NCI-H1105 treated with DMSO at 0.1 percent for 48 hours (cell line): ENCODE measurements at places on chromosomes 1 and 21.

DNA sequence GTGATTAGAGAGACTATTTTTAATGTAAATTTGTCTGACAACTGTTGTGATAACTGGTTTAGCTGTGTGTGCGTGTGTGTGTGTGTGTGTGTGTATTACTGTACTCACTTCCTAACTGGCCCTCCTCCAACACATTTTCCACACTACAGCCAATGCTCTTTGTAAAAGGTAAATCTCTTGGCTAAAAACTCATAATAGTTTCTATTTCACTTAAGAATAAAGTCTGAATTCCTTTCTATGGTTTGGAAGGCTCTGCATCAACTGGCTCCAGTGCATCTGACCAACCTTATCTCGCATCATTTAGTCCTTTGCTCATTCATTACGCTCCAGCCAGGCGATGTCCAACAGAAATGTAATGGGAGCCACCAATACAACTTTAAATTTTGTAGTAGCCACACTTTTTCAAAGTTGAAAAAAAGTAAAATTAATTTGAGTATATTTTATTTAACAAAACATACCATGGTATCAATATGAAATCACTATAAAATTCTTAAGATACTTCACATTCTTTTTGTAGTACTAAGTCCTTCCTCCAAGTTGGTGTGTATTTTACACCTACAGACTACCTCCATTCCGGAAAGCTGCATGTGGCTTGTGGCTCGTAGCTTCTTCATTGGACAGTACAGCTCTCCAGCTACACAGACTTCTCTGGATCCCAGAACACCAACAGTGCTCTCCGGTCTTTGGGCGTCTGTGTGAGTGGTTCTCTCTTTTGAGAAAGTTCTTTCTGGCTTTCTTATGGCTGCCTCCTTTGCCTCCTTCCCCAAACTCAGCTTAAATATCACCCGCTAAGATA, 68.9 kb downstream of the NRIP1 start:
- DNase-seq = no peak

DNA sequence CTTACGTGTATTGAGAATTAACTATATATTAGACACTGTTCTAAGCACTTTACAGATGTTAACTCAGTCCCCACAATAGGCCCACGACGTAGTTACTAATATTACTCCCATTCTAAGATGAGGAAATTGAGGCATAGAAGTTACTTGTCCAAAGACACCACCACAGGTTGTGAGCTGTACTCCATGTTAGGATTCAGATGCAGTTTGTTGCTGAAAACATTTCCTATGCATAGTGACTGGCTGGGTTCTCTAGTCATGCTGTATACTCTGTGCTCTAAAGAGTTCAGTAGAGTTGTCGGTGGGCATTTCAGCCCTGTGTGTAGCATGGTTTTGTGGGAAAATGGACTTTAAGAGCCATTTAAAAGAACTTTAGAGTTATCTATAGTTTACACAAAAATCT, 65.2 kb downstream of the GPR137B start:
- no peak for DNase-seq

GRCh38 chr1:68704800-68705443, 208.0 kb upstream of the DEPDC1 start:
- DNase-seq = no peak

DNA sequence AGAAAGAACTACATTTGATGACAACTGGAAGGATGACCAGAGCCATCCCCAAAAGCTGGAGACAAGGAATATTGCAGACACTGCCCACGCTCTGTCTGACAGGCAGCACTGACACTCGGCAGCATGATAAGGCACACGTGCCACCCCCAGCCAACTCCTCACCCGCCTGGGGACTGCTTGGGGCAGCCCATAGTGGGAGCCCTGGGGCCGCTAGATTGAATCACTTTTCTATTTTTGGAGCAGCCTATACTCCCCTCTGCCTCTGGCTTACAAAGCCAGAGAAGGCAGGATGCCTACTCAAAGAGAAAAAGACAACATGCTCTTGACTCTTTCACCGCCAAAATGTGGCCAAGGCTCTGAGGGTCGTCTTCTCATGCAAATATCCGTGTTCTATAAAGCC, 1.3 kb downstream of the SMG5 start:
- no peak for DNase-seq

- no peak for DNase-seq
Observed at GRCh38 chr1:76084029-76084627, 9.6 kb downstream of the ST6GALNAC3 start.

GRCh38 chr1:162835157-162835899, 25.6 kb downstream of the CCDC190 start:
- DNase-seq = no peak

DNA sequence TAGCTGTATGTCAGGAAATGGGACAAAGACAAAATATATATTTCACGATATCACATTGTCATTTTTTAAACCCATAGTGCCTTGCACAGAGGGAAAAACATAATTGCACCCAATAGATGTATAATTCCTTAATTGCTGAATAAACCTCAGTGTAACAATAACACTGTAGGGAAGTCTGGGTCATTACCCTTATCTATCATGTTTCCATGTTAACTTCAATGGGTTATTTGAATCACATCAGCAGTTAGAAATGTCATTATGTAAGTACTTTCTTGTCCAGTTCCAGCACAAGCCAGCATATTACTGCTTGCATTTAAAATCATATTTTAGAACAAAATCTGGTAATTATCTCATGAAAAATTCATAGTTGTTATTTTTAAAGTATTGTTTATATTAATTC, 222.7 kb downstream of the HMCN1 start:
- no peak for DNase-seq

DNA sequence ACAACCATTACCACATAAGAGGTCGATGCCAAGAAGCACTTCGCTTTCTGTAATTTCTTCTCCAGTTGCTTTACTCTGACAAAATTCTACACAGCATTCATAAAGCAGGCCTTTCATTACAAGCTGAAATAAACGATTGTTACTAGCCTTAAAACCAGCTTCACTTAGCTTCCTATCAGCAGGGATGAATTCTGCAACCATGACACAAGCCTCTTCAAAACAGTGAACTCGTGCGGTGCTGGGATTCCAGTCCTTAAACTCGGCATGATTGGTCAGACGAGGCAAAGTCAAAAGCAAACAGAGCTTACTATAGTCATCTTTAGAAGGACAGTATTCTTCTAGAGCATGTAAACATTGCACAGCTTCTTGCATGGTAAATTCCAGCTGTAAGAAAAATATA, 30.6 kb downstream of the WDR47 start:
- no peak for DNase-seq

DNA sequence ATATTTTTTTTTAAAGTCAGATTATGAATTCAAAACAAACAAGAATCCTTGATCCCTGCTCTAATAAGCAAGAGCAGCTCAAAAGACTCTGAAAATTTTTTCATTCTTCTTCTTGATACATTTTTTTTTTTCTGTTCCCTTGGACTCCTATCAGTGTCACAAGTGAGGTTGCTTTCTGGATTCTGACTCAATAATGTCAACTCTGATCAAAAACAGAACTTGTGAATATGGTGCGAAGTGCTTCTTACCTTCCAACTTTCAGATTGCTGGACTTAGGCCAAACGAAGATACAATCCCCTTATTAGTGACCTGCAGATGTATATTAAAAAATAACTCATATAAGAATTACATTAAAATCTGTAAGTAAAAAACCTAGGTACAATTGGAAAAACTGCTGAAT, 136.1 kb downstream of the GPATCH2 start:
- DNase-seq = no peak

DNA sequence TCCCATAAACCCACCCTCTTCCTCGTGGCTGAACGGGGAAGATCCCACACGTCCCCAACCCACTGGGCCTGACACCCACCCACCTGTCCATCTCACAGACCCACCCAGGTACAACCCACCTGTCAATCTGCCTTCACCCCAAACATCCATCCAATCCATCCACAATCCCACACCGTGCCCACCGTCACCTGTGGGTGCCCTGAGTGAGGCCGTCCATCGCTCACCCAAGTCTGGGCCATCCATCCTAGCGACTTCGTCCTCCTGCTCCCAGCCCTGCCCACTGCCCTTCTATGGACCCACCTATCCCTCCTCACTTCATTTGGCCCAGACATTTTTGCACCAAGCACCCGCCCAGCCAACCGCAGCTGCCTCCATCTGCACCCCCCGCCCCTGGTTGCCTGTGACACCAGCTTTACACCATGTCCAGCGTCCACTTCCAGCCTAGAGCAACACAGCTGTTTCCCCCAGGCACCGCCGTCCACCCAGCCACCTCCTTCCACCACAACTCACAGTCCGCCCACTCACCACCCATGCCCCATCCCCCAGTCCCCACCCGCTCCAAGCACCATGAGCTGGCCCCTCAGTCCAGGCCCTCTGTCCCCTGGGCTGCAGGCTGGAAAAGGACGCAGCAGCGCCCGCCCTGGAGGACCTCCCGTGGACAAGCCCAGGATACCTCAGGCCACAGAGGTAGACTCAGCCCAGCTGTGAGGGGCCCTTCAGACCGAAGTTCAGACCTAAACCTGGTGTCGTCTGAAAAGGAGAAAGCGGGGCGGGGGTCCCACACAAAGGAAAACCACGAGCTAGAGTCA, 7.7 kb downstream of the TTLL10 start:
- no peak for DNase-seq

DNA sequence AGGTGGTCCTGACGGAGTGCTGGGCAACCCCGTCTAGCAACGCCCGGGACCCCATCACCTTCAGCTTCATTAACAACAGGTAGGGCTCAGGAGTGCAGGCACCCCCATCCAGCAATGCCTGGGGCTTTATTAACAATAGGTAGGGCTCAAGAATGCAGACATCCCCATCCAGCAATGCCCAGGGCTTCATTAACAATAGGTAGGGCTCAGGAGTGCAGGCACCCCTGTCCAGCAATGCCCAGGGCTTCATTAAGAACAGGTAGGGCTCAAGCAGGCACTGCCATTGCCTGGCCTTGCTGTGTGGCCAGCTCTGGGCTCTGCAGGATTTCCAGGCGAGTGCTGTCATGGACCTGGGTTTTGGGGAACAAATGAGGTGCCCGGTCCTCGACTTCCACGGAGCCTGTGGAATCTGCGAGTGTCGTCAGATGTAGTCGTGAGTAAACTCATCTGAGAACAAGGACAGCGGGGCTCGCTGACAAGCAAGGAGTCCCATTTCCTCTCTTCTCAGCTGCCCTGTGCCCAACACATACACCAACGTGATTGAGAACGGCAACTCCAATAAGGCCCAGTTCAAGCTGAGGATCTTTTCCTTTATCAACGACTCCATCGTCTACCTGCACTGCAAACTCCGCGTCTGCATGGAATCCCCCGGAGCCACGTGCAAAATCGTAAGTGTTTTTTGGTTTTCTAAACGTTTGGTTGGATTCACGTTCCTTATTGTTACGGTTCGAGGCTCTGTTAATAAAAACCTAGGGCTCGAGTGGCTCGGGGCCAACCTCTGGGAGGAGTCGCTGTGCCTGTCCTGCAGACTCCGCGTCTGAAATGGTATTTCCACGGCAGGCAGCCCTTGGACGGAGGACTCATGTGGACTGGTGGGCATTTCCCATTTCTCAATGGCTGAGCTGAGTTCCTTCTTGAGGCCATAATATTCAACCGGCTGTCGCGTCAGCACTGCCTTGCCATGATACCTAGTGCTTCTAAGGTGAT, 56.3 kb downstream of the UMODL1 start:
- no peak for DNase-seq

DNA sequence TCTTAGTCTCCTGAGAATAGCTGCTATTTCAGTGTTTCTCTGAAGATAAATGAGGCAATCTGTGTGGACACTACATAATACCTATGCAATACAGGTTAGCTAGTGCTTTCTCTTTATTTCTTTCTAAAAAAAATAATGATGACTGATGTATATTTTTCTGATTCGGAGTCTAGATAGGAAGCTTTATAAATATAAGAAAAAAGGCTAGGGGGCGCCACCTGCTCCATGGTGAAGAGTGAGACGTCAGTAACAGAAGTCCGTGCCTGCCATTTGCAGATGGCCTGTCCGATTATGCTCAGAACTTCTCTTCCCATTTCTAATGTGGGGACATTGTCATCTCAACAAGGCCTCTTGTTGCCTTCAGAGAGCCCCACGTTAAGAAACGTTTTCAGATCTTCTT, 26.4 kb downstream of the QSOX1 start:
- no peak for DNase-seq

DNA sequence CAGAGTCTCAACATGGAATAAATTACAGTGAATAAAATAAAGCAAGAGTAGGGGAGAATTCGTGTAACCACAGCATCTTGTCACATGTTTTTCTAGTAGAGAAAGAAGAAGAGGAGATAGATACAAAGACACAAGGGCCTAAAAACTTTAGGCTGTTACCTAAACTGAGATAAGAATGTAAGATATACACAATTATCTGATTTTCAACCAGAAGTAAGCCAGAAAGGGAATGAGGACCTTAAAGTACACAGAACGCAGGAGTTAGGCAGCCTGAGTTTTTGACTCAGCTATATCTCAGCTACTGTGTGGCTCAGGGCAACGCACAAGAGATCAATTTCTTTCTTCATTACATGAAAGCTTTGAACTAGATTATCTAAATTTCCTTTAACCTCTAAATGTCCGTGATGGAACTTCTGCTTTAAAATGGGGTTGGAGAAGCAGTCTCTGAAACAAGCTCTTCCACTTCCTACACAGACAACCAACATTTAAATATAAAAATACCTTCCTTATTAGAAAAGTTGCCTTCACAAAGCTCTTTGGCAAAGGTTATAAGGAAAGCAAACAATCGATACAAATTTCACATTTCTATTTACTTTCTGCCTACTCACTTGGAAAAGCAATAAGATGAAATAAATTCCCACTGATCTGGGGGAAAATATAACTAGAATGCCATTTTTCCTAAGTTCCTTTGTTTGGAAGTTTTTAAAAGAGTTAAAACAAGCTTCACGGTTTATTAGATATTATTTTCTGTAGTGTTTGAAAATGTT, 5.2 kb upstream of the RGS13 start:
- no peak for DNase-seq

GRCh38 chr1:245458761-245459174, 304.0 kb downstream of the KIF26B start:
- DNase-seq = no peak

GRCh38 chr21:26708223-26708800, 135.2 kb upstream of the CYYR1 start:
- DNase-seq = no peak

DNA sequence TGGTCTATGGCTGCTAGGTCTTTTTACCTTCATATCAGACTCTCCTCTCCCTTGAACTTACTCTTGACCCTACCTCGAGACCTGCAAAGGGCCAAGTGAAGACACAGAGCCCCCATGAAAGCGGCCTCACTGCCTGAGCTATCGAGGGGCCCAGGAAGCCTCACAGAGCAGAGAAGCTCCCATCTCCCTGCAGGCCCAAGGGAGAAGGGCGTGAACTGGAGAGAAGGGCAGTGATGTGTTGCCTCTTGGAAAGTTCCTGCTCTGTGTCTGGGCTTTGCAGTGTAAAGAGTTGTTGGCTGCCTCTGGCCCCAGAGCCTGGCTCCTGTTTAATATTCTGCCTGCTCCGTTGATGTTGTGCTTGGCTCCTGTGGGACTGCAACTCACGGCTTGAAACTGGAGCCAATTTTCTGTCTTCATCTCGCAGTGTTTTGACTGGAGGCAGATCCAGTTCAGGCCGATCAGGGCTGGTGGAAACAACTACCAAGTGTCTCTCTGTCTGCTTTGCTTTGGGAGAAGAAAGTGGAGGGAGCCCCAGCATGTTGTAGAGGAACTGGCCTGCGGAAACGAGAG, 4.3 kb downstream of the SERTAD4 start:
- DNase-seq = no peak
